Activated CD8-positive, alpha-beta memory T cell treated with anti-CD3 and anti-CD28 coated beads for 1 hour (primary cell): ENCODE measurements at places on chromosomes 12 and 14.

GRCh38 chr12:52250048-52250990, 17.3 kb downstream of the KRT7 start:
- DNase-seq: no peak

GRCh38 chr12:115870021-115870420, 407.5 kb downstream of the MED13L start:
- no peak for DNase-seq

DNA sequence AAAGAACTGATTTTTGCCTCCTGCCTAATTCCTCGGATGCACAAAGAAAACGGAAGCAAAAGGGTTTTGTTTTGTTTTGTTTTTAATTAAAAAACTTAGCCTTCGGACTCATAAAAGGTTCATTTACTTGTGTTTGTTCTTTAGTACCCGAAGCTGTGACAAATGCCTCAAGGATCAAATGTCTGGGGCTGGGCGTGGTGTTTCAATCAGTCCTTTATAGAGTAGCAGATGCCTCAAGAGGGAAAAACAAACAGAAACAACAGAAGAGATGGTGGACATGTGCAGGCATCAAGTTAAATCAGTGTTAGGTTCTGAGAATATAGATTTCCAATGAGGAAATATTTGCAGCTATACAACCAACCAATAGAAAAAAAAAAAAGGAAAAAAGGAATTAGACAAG, 1.6 kb upstream of the WIF1 start:
- DNase-seq: no peak

GRCh38 chr14:56810836-56811592, 735 bp upstream of the OTX2 start:
- DNase-seq: no peak
